ENCODE measurements at places on chromosomes 6 and 20. TPM values are rescaled to one million over a fixed set of nuclear protein-coding genes. Genes with fewer than 3 reads are reported as not detected.

DNA sequence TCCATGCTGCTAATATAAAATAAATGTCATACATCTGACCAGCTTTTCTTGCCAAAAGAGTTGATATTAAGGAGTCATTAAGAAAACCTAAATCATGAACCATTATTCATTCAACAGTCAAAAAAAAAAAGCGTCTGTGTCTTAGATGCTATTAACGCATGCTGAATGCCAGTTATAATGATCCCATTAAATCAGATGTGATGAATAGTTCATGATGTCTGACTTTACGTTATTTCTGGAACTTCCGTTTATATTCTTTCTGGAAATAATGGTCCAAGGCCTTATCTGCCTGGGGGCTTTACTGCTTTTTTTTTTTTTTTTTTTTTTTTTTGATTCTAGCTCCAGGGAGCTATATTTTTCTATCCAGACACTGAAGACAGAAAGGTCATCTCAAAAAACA lies 877.1 kb downstream of the HACE1 start:
- DNase-seq: no peak

DNA sequence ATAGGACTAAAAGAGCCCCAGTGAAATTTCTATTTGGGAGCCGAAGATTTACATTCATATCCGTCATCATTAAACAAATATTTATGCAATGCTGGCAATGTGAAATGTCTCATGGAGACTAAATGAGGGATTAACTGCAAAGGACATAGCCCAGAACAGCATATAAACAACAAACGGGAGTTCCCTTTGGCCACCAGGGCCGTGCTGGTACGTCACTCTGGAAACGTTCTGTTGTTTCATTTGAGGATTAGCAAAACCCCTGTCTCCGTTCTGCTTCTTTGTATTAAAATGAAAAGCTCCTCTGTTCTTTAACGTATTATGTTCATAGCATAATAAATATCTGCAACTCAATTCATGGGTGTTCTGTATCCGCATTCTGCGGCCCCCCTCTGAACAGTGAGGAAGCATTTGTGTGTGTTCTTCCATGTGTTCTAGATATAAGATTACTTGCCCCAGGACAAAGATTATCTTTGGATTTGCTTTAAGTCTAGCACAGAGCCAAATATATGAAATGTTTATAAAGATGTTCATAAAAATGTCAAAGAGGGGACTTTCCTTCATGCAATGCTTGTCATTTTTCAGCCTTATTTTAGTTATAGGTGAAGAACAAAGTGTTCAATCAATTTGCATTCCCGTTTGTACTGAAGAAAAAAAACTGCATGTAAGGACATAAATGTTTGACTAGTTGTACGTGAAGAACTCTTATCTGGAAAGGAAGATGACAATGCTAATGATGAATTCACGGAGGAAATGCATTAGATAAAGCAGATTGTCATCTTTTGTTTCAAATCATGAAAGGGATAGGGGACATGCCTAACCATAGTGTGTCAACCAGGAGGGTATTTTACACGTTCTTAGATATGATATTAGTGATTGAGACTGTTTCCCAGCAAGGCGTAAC lies 90.0 kb upstream of the TNFAIP3 start:
- no peak for DNase-seq

DNA sequence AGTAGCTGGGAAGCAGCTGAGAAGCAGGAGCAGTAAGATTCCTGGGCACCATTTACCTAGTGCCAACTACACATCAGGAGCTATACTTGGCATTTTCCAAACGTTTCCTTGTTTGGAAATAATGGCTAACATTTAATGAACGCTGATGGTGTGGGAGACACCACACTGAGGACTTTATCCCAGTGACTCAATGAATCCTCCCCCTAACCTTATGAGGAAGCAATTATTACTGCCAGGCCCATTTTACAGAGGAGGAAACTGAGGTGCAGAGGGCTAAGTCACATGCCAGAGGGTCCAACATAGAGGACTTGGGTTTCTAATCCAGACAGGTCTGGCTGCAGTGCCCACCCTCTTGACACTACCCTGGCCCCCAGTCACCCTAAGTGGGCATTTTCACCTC lies 6.1 kb downstream of the PTGIS start:
- DNase-seq: no peak

- peak; percentile 99 for DNase-seq
These were observed 21.6 kb downstream of the MOCS3 start for GRCh38 chr20:50980071-50980681.

Gene ATG5
- 46.0 TPM for total RNA-seq

Gene RSPO3
- not detected for total RNA-seq

Gene RTN4IP1
- 6.1 TPM for total RNA-seq

Gene MYLK4
- 0.40 TPM for total RNA-seq

Measured in mammary epithelial cell (primary cell).